ENCODE measurements at places on chromosomes 11 and 22.

GRCh38 chr22:22384668-22385244, 123.8 kb downstream of the ZNF280B start:
- no peak for DNase-seq

DNA sequence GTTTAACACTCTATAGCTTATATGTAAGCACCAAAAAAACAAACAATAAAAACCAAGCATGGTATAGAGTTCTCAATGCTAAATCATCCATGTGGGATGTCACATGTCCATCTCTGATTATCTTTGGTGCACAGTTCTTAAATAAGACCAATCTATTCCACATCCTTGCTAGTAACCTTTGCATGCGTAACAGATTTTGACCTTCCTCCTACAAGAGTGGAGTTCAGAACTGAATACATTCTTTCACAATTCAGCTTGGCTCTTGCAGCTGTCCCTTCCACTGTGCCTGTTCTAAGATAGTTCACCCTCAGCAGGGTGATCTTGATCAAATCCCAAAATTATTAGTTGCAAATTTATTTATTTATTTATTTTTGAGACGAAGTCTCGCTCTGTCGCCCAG, 21.1 kb downstream of the PRR14L start:
- no peak for DNase-seq

GRCh38 chr11:1553808-1554594, 18.1 kb downstream of the DUSP8 start:
- no peak for DNase-seq

DNA sequence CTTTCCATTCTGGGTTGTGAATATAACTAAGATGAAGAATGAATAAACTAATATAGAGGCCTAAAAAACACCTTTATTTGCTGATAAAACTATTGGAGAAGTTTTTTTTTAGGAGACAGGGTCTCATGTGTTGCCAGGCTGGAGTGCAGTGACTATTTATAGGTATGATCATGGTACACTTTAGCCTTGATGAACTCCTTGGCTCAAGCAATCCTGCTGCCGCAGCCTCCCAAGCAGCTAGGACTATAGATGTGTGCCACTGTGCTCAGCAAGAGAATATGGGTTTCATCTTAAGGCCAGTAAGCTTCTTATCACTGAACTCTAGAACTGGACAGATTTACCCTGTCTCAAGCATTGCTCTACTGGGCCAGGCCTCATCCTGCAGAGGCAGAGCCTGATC, 26.6 kb downstream of the CCDC90B start:
- DNase-seq, result no peak

DNA sequence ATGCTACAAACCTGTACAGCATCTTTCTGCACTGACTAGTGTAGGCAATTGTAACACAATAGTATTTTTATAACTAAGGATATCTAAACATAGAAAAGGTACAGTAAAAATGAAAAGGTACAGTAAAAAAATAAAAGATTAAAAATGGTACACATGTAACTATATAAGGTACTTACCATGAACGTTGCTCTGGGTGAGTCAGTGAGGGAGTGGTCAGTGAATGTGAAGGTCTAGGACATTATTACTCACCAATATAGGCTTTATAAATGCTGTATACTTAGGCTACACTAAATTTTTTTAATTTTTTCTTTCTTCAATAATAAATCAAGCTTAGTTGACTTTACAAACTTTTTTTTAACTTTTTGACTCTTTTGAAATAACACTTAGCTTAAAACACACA, 59.9 kb downstream of the EIF3M start:
- no peak for DNase-seq

DNA sequence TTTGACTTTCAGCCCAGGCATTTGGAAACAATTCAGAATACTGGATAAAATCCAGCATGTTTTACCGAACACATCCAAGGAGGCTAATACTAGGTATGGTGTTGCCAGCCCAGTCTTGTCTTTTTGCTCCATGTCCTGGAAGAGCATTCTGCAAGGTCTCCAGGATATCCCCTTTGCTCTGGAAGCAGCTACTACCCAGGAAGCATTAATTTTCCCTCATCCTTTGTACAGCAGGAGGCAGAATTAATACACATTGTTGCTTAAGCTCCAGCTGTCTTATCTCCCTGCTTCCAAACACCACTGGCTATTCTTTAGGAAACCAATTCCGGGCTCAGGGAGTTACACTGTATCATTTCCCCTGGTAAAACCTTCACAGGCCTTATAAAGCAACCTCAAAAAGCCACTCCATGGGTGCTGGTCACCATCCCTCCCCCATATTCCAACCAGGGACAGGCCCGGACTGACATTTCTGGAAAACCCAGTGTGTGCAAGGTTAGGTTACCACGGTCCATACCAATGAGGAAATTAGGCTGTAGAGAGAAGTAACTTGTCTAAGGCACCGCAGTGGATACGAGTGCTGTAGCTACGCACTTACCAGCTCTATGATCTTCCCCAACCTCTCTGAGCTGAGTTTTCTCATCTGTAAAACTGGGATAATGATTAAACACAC, 1.5 kb upstream of the UBASH3B start:
- no peak for DNase-seq

GRCh38 chr11:10522921-10523320, 18.1 kb downstream of the RNF141 start:
- no peak for DNase-seq

GRCh38 chr11:65148657-65149056, 14.3 kb upstream of the SYVN1 start:
- no peak for DNase-seq

DNA sequence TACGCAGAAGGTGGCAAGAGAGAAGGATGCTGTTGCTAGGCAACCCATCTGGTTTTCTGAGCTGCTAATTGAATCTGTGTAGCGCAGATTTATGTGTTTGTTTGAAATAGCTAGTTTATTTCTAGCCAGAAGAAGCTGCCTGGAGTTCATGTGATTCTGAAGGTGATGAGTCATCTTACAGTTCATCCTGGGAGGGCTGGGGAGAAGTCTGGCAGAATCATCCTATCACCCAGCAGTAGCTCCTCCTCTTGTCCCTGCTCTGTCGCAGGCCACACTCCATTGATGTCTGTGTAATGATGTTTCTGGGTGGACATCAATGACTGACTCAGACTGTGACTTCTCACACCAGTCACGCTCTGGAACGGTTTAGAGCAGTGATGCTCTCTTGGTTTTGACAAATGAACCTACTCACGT, 4.8 kb upstream of the FBXO7 start:
- DNase-seq, result no peak

Measured in D341Med (cell line).